ENCODE measurements at places on chromosomes 16 and 17.

DNA sequence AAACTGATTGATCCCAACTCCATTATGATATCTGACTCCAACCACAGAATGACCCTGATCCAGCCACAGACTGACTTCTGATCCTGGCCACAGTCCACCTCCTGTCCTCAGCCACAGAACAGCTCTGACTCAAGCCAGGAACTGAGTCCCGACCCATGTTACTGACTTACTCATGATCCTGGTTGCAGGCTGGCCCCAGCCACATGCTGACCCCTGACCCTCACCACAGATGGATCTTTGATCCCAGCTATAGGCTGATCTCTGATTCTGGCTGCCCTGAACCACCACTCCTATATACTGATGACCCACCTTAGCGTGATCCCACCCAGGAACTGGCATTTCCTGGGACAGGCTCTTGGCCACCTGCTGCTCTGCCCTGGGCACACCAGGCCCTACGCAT lies 32.2 kb upstream of the IL21R start:
- no peak for DNase-seq

DNA sequence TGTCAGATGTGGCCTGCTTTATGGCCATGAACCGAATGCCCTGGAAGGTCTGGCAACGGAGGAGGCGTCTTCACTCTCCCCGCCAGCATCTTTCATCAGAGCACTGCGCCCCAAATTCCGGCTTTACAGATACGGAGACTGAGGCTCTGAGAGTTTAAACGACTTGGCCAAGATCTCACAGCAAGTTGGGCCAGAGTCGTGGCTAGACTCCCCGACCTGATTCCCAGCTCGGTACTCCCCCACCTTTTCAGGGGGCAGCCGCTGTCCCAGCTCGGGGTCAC lies 1.7 kb downstream of the NGFR start:
- no peak for DNase-seq

DNA sequence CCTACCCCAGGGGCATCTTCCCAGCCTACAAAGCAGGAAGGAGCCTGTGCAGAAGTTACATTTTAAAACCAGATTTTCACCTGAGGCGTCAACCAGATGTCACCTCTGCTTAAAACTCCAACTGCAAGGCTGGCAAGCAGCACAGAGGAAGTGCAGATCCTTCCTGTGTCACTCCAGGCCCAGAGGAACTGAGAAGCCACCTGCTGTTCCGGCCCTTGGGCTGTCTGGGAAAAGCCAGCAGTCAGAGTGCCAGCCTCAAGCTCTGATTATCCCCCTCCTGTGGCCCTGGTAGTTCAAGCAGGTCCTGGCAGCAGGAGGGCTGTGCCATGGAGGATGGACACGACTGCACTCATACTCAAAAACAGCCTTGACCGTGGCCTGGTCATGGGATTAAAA lies 10.2 kb downstream of the POLR2C start:
- no peak for DNase-seq

- no peak for DNase-seq
Observed at GRCh38 chr16:75272097-75272551, 20.7 kb upstream of the BCAR1 start.

DNA sequence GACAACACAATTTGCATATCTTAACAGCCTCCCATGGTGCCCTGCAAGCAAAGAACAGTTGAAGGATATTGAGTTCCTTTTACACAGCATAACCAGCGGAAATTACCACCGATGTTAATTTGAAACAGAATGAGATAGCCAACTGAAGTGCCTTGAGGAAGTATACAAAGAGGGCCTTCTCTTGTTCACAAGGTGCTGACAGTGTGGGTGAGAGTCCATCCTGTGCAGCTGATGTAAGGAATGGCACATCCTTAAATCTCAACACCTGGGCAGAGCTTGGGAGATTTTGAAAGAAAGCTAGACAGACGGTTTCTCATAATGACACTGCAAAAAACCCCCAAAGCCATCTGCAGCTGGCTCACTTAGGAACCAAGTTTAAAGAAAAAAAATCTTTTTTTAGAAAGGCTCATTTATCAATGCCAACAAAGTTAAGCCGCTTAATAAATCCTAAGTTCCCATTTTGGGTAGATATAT lies 818.6 kb downstream of the KCNJ2 start:
- peak; percentile 48 for DNase-seq

All from brain (organoid and tissue), 16 donors.